ENCODE measurements at places on chromosomes 11 and 22. TPM values are rescaled to one million over a fixed set of nuclear protein-coding genes. Genes with fewer than 3 reads are reported as not detected.

TBX10 gene
- total RNA-seq: not detected

ROBO4 gene
- 1.1 TPM for total RNA-seq

CHRM1 gene
- total RNA-seq: not detected

PATE2 gene
- total RNA-seq: not detected

MAP6 gene
- total RNA-seq: 5.0 TPM

OR4D6 gene
- total RNA-seq: not detected

DUSP8 gene
- total RNA-seq: 0.16 TPM

SCARF2 gene
- total RNA-seq: 40.1 TPM

LRRC56 gene
- 0.65 TPM for total RNA-seq

CCDC116 gene
- 0.61 TPM for total RNA-seq

CAVIN3 gene
- 347 TPM for total RNA-seq

RTN4RL2 gene
- total RNA-seq: 0.49 TPM

MYO7A gene
- total RNA-seq: not detected

CLP1 gene
- total RNA-seq: 17.5 TPM

CREB3L1 gene
- total RNA-seq: 69.4 TPM
